ENCODE measurements at places on chromosomes 4 and X.

GRCh38 chrX:155888139-155888538, 7.0 kb downstream of the VAMP7 start:
- peak; percentile 27 for DNase-seq

GRCh38 chr4:6448476-6449170, 23.8 kb downstream of the PPP2R2C start:
- no peak for DNase-seq

GRCh38 chrX:125680366-125680765, 360.7 kb downstream of the TEX13C start:
- DNase-seq: no peak

DNA sequence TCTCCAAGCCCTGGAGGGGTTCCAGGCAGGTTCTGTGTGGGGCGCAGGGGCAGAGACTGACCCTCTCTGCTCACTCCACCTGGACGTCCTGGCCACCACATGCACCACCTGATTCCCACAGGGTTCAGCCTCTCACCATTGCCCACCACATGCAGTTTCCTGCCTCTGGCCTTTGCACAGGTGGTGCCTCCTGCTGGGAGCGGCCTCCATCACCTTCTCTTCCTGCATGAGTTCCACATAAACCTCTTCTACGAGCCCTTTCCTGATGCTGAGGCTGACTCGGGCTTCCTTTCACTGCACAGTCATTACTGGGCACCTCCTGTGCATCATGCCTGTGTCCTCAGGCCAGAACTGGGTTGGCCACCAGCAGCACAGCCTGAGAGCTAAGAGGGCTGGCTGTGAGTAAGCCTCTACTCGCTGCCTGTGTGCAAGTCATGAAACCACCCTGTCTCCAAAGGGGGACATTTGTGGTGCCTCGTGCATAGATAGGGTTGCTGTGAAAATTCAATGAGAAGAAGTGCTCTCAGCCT, 19.9 kb downstream of the MAN2B2 start:
- DNase-seq: no peak

GRCh38 chrX:85107407-85107806, 103.7 kb downstream of the APOOL start:
- DNase-seq: no peak

DNA sequence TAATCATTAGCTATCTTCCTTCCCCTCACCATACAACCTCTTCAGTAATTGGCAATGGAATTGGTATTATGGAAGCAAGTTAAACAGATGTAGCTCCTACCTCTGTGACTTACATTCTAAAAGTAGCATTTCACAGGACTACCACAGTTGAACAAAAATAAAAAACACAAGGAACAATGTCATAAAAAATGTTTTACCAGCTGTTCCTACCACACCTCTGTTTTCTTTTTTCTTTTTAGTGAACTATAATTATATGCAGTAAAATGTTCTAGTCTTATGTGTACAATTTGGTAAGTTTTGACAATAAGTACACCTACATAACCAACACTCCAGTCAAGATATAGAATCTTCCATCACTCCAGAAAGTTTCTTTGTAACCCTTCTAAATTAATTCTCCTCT, 54.1 kb upstream of the GEMIN8 start:
- no peak for DNase-seq

DNA sequence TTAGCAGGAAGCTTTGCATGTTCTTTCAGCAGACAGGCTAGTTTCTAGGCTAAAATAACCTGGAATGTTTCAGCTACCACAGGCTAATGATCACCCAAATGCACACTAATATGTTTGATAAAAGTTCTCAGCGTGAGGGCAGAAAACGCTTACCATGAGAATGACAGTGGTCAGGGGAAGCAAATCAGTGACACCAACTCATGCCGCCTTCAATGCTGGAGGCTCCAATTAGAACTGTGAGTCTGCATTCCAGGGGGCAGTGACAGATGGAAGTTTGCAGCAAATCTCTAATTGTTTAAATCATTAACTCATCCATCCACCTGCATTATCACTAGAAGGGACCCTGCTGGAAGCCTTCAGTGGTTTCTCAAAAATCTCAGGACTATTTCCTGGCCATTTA, 43.2 kb downstream of the ANOS1 start:
- no peak for DNase-seq

DNA sequence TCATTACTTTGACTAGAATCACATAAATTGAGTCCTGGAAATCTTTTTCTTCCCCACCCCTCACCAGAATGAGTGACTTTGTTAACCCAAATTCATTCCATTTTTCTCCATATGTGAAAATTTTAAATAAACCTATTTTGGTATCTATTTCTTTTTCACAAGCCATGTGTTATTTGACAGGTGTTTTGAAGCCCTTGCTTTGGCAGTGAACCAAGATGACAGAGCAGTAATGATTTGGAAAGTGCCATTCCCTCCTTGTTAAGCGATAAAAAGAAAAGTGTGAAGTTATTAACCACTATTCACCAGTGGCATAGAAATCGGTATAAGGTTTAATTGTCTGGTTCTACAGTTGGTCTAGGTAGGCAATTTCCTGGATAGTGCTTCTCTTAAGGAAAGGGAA, 66.1 kb downstream of the POLA1 start:
- no peak for DNase-seq

- no peak for DNase-seq
These were observed 105.0 kb downstream of the PTTG2 start for GRCh38 chr4:38065176-38065575.

- DNase-seq: no peak
These were observed 23.4 kb downstream of the ZFYVE28 start for GRCh38 chr4:2395038-2395437.

DNA sequence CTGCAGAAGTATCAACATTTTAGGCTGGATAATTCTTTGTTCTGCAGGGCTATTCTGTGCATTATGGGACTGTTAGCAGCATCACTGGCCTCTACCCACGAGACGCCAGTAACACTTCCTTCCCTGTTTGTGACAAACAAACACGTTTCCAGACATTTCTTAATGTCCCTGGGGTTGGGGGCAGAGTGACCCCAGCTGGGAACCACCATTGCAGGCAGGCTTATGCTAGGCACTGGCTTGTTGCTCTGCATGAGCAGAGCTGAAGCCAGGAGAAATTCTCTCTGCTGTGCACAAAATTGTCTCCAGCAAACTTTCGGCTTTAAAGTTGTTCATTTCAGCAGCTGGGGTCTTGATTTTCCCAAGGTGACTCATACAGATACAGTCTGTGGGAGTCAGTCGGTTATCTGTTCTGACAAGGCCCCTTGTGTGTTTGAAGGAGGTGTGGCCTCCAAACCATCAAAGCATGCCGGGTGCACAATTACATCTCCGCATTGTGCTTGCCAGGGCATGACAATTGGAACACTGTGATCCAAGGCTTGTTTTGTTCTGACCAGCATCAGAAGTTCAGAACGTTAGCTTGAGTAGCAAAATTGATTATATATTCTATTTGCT, 156.4 kb upstream of the BOD1L1 start:
- DNase-seq: no peak

DNA sequence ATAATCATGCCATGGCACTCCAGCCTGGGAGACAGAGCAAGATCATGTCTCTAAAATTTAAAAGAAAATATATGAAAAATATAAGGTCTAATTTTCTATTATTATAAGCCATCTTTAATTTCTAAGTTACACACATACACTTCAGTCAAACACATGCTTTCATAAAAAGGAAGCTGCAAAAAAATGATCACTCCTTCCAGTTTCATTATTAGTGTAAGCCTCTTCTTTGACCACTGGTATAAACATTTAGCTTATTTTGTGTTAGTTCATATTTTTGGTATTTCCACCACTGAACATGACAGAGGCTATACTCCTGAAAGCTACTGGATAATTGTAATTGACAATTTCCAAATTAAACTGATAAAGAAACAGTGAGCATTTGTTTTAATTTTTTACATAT, 163.3 kb upstream of the USP38 start:
- no peak for DNase-seq

GRCh38 chr4:1592068-1592708, 91.9 kb downstream of the FAM53A start:
- DNase-seq: no peak

DNA sequence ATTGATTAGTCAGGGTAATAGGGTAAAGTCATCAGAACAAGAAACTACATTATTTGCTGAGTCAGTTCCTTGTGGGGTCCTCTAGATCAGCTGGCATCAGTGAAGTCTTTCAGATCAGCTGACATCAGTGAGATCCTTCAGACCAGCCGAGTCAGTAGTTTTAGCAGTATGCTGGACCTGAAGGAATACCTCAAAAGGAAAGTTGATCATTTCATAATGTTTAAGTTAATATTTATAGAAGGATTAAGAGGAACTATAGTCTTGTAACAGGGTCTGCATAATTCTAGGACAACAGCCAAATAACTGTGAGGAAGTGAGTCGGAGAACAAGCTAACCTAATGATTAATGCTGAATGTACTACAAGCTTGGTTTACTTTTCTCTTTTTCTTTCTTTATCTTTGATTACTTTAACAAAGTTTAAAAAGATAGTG, 958 bp upstream of the UGT2B7 start:
- peak; percentile 55 for DNase-seq

DNA sequence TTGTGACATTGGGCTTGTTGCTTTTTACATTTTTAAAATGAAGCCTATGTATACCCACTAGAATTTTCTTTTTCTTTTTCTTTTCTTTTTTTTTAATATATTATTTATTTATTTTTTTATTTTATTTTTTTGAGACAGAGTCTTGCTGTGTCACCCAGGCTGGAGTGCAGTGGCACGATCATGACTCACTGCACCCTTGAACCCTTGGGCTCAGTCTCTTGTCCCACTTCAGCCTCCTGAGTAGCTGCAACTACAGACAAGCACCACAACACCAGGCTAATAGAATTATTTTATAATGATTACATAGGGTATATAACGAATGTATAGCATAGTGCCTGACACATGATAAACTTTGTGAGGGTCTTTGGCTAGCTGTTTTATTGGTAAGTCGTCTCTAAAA, 64.9 kb downstream of the RBPJ start:
- no peak for DNase-seq

- DNase-seq: no peak
These were observed 36.6 kb upstream of the SPARCL1 start for GRCh38 chr4:87565746-87566145.

All from LoVo (cell line).